Left kidney (tissue), 8 donors: ENCODE measurements at places on chromosomes 5 and 9. TPM values are rescaled to one million over a fixed set of nuclear protein-coding genes. Genes with fewer than 3 reads are reported as not detected.
A peak's percentile ranks its signal among the peaks of the same experiment; 100 is the strongest.

- no peak for DNase-seq
These were observed 45.3 kb downstream of the PLPP7 start for GRCh38 chr9:131334629-131335367.

- no peak for DNase-seq
These were observed 14.8 kb upstream of the TUT7 start for GRCh38 chr9:86368871-86369521.

DNA sequence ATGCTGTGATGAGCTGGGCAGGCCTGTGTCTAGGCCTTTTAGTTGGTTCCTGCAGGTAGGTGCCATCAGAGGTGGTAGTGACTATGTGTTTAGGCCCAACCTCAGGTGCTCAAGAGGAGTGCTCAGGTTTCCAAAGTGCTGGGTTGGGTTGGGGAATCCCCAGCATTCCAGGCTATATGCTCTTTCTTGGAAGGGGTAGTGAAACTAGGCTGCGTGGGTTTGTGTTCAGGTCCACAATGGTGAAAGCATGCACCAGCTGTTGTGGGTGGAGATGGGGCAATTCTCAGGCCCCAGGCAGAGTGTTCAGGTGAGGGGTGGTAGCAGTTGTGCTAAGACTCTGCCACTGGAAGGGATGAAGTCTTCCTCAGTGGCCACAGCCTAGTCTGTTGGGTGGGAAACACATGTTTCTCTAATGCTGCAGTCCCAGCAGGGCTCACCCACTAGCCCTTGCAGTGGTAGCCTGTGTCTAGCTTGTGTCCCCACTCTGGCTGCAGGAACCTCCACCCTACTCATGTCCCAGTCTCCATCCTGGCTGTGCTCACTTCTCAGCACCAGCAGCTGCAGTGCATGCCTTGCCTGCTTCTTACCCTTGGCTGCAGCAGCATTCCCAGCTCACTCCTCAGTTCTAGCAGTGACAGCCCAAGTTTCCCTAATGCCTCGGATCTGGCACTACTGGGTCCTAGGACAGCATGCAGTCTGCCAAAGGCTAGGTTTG is 78.9 kb downstream of the FAM170A start:
- no peak for DNase-seq

DNA sequence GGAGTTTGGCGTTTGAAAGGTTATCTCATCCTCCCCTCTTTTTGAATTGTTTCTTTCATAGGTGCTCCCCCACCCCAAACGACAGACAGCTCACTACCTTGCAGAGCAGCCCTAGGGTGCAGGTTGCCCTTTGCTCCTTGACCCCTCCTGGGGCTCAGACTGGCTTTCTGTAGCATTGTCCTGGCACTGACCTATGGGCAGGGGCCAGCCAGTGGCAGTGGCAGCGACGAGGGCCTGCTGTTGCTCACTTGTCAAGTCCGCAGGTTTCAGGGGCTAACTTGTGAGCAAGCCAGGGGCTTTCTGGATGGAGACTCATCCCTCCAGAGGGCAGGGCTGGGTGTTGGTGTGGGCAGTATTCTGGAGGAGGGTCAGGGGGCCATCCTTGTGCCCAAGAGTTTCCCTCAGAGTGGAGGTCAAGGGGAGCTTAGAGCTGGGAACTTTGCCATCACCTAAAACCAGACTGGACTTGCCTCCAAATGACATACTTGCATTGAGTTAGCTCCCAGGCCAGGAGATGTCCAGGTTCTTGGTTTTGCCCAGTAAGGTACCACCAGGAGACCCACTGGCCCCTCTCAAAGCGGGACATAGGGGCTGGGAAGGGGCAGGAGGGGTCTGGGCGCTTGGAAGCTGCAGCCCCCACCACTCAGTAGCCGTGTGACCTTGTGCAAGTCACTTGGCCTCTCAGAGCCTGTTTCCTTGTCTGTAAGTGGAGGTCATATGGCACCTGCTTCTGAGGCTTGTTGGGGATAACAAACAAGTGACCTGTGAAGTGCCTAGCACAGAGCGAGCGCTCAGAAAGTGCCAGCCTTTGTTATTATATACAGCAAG is 53.5 kb upstream of the CDKN2AIPNL start:
- DNase-seq, result no peak

- no peak for DNase-seq
These were observed 43.1 kb downstream of the ZNF366 start for GRCh38 chr5:72464071-72464470.

GRCh38 chr5:104659497-104659896 is 1096.9 kb upstream of the NUDT12 start:
- DNase-seq, result no peak

GRCh38 chr5:5826911-5827310 is 404.4 kb downstream of the ICE1 start:
- DNase-seq, result no peak

- DNase-seq, result no peak
These were observed 50.0 kb downstream of the CD180 start for GRCh38 chr5:67146574-67146973.

- peak; percentile 41 for DNase-seq
These were observed at the start of gene MCTP1 for GRCh38 chr5:95284572-95285408. TSS of gene MCTP1 (minus strand) at chr5:95285094.

DNA sequence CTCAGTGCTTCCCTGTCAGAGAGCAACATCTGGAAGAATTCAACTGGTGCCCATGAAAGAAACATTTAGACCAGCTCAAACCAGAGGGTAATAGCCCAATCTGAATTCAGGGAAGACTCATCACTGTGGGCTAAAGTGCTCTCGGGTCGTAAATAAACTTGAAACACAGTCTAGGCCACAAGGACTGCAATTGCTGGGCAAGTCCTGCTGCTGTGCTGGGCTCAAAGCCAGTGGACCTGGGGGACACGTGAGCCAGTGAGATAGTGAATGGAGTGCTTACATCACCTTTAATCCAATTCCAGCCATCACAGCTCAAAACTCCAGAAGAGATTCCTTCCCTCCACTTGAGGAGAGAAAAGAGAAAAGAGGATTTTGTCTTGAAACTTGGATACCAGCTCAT is 78.1 kb upstream of the DAP start:
- DNase-seq, result no peak

DNA sequence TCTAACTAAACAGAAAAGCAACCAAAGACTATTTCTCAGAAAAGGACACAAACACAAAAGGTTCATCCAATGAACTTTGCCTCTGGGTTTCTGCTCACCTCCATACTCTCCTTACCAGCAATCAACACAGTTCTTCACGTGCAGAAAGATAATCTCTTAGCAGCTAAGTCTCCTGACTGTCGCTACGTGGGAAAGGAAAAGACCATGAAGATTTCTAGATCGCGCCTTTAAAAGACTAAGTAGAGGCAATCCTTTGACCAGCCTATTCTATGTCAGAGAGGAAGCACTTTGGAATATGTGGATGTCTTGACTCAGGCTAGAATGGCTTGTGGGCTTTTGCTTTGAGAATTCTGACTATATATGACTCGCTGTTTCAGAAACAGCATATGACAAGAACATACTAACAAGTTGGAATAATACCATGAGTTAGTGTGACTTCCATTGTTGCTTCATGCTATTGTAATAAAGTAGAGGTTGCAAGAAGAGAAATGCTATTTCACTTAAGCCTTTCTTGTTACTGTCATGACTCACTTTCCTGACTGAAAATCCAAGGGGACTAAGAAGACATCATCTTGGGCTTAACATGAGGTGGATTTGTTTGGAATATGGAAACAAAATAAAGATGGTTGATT is 339.5 kb upstream of the RFX3 start:
- no peak for DNase-seq

DNA sequence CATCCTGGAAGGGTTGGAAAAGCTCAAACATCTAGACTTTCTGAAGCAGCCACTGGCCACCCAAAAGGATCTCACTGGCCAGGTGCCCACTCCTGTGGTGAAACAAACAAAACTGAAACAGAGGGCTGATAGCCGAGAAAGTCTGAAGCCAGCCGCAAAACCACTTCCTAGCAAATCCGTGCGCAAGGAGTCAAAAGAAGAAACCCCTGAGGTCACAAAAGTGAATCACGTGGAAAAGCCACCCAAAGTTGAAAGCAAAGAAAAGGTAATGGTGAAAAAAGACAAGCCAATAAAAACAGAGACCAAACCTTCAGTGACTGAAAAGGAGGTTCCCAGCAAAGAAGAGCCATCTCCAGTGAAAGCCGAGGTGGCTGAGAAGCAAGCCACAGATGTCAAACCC is 87.6 kb downstream of the MAP1B start:
- no peak for DNase-seq

DNA sequence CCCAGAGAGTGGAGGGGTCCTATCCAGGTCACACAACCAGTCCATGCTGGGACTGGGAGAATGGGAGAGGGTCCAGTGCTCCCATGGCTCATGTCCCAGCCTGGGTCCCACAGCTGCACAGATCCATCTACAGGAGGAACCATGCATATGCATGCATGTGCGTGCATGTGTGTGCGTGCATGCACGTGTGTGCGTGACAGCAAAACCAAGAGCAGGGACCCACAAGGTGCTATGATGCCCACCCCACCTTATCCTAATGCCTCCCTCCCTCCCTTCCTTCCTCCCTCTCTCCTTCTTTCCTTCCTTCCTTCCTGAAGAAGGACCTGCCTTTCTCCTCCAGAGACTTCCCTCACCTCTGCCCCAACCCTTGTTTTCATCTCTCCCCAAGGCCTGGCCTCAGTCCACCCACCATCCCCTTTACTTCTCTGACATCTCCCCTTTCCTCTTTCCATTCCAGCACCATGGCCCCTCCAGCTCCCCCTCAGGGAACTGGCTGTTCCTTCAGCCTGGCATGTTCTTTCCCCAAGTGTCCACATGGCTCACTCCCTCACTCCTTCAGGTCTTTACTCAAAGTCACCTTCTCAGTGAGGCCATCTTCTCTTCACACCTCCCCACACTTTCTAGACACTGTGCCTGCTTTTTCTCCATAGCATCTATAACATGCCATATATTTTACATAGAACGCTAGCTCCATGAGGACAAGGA is 21.8 kb downstream of the AQP7 start:
- DNase-seq, result no peak

- DNase-seq, result no peak
These were observed 107.5 kb downstream of the NDFIP1 start for GRCh38 chr5:142215915-142216681.

DNA sequence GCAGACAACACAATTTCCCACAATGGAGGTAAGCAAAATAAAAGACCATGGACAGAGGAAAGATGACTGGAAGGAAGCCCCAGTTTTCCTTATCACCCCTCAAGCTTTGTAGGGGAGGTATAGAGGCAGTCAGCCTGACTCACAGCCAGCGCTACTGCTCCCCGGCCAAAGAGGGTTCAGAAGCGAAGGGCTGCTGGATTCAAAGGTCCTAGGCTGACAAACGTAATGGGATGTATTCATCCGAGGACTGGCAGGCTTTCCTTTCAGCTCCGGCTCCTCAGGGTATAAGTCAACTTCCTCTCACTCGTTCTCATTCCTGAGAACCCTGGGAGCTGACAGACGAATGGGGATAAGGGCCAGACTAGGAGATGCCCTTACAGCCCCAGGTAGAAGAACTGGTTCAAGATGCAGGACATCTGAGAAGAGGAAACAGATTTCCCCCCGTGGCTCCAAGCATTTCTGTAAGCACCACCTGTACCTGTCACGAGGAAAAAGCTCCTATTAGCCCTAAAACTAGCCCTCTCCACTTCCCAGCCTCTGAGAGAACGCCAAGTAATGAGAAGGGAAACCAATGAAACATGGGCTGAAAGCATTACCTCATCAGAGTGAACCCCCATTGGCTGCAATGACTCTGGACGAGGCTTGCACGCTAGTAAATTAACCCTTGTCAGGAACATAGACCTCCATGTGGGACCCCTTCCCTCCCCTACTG is 22.1 kb upstream of the FAM13B start:
- no peak for DNase-seq

The HBEGF gene
- 7.9 TPM for polyA plus RNA-seq

The PLGRKT gene
- polyA plus RNA-seq, result 33.4 TPM

The FOXE1 gene
- not detected for polyA plus RNA-seq

The SLC34A3 gene
- 7.4 TPM for polyA plus RNA-seq

The SPINK6 gene
- not detected for polyA plus RNA-seq

The CDC20B gene
- polyA plus RNA-seq, result 0.62 TPM

The MGAT4B gene
- polyA plus RNA-seq, result 159 TPM

The RECK gene
- 30.0 TPM for polyA plus RNA-seq

The KIAA1958 gene
- polyA plus RNA-seq, result 18.2 TPM

The PLEKHG4B gene
- 15.0 TPM for polyA plus RNA-seq

The PCDHGC5 gene
- polyA plus RNA-seq, result 0.81 TPM
